NCI-H2081 (cell line): ENCODE measurements at places on chromosomes 1 and 21.

- DNase-seq: no peak
These were observed 14.5 kb downstream of the POGZ start for GRCh38 chr1:151444783-151445177.

GRCh38 chr1:163357378-163357777, 35.6 kb downstream of the NUF2 start:
- no peak for DNase-seq

- no peak for DNase-seq
These were observed 15.0 kb downstream of the IFNAR2 start for GRCh38 chr21:33244779-33245105.

DNA sequence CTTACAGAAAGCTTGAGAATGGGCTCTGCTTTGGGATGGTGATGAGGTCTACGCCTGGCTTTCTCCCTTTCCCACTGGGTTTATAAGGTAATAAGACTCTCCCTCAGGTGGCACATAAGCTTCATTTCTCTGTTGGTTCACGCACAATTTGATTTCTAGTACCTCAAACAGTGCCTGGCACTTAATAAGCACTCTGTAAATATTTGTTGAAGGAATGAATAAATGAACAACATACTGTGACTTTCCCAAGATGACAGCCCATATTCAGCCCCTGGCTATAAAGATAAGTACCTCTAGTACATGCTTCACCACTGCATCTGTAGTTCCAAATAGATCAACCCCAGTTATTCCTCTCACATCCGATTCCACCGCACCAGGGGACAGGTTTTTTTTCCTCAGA, 17.8 kb downstream of the COPA start:
- DNase-seq: peak; percentile 84

DNA sequence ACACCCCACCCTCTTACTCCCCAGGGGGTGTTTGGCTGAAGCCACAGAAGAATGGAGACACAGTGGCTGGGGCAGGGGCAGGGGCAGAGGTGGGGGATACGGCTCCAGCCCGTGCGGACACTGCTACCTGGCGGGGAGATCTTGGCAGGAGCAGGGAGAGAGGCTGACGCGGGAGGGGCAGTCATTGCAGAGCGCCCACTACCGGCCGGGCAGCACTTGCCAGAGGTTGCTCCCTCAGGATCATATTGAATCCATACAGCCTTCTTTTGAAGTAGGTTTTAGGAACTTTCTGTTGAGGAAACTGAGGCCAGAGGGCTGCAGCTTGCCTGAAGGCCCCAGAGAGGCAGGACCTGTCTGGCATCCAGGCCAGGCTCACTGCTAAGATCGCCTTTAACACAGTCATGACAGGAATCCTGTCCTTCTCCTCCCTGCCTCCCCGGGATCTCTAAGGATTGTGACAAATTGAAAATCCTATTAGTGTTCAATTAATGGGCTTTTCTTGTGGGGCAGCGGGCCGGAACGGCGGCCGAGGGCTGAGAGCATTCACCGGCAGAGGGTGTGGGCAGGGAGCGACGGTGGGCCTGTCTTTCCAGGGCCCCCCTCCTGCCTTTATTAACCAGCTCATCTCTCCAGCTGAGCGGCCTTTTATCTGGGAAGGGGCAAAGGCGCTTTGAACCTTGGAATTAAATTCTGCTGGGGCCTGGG, 65.5 kb upstream of the WNT4 start:
- DNase-seq: no peak

DNA sequence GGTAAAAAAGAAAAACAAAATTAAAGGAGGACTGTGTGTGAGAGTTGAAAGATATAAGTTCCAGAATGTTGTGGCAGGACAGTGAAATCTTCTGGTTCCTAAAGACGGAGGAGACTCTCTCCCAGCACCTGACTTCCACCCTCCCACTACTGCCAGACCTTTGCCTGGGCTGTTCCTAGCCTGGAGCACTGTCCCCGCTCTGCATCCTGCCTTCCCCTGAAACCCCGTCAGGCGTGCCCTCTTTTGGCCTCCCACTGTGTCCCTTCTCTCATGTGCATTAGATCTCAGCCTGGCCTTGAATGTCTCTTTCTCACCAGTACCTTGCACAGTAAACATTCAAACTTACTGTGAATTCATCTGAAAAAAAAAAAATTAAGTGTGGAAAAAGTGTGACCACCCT, 74.1 kb downstream of the VPS26C start:
- no peak for DNase-seq

- DNase-seq: no peak
These were observed 759.8 kb downstream of the ADGRL2 start for GRCh38 chr1:82560566-82560965.

DNA sequence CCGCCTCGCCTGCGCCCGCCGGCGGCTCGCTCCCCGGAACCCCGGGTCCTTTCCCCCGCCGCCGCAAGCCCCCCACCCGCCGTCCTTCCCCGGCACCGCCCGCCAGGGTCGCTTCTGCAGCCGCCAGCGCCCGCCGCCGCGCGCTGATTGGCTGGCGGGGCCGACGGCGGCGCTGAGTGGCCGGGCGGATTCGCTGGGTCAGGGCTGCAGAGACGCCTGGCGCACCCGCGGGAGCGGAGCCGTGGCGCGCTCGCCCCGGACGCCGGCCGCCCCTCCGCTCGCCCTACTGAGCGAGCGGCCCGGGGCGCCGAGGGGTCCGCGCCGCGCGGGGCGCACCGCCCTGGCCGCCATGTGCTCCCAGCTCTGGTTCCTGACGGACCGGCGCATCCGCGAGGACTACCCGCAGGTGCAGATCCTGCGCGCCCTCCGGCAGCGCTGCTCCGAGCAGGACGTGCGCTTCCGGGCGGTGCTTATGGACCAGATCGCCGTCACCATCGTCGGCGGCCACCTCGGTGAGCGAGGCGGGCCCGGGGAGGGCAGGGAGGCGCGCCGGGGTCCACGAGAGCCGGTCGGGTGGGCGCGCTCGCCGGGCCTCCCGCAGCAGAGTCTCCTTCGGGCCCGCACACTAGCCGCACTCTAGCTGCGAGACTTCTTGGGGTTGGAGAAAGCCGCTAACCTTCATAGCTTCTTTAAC, at the start of gene RIMKLA:
TSS of gene RIMKLA (plus strand) at position 207 of the 694 bp plus-strand sequence. CDS start at position 350, 143 bp downstream.
- peak; percentile 88 for DNase-seq

DNA sequence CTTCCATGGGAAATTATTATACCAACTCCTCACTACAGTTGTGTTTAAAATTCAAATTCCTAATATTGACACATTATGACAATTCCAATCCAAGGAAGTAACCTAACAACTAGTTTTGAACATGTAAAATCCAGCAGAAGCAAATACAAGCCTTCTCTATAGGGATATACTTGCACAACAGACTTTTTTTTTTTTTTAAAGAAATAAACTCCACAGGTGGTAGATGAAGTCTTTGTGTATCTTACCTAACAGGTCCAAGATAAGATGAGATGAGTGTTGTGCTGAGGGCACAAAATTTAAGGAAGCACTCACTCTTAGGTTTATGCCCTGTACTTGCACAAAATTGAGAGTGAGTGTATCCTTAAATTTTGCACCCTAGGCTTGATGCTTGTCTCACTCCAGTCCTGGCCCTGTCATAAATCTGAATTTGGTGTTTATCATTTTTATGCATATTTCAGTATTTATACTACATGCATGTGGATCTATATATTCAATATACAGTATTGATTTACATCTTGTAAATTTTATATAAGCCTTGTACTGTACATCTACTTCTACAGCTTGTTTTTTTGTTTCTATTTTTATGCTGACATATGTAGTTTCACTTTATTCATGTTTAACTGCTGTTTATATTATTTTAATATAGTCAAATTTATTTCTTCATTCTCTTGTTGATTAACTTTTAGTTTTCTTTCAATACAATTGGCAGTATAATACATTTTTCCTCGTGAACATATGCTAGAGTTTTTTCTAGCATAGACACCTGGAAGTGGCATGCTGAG, 60.6 kb upstream of the RGL1 start:
- no peak for DNase-seq

DNA sequence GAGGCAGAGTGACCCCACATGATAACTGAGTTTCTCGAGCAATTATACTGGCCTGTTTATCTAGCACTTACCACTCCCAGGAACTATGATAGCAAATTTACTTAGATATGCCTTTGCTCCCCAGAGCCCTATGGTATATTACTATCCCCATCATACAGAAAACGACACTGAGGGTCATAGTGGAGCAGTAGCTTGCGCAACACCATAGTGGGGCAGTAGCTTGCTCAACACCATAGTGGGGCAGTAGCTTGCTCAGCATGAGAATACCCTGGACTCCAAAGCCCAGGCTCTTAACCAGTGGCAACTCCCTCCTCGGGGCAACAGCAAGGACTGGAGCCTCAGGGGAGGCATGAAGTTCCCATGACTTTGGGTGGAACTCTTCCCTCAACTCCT, 211.9 kb downstream of the NPHP4 start:
- no peak for DNase-seq

- no peak for DNase-seq
These were observed 202.7 kb downstream of the RHOU start for GRCh38 chr1:228937851-228938536.

GRCh38 chr1:58584082-58584895, 7.2 kb upstream of the TACSTD2 start:
- no peak for DNase-seq

DNA sequence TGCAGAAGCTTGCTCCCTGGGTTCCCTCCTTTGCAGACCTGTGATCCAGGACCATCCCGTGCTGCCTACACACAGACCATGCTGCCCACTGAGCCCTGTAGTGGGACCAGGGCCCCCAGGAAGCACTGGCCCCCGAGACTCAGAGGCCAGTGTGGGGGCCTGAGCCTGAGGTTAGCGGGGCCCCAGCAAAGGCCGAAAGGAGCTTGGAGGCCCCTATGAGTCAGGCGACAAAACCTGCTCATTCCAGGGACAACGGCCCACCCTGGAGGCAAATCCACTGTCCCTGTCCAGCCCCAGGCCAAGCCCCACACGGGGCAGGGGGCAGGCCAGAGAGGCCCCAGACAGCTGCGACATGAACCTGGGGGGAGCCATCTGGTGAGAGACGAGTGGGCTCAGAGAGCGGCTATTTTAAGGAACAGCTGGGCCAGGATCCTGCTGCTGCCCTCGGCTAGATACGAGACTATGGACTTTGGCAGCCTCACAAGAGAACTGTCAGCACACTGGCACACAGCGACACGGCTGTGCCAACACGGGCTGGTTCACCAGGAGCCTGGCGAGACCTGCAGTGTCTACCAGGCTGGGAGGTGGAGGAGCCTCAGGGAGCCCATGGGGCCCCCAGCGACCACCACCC, 74.7 kb downstream of the ARHGEF16 start:
- no peak for DNase-seq

- no peak for DNase-seq
These were observed 6.2 kb downstream of the FBXO2 start for GRCh38 chr1:11648039-11648438.

- no peak for DNase-seq
These were observed 141.6 kb upstream of the NBPF11 start for GRCh38 chr1:148293651-148294050.

DNA sequence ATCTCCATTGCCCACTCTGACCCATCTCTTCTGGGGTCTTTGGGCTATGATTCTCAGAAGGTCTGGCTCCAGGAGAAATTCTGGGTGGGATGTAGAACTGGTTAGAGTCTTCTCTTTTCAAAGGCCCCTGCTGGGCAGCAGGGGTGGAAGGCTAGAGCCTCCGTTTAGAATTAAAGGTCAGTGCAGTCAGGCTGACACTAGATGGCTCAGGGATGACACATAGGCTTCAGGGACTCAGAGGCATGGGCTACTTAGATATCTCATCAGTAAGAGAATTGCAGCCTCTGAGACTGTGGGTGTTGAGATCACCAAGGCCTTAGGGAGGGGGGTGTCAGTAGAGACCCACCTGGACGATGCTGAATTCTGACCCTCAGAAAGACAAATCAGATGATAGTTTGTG, 12.6 kb upstream of the PPM1J start:
- DNase-seq: no peak

GRCh38 chr1:174761901-174762585, 237.7 kb upstream of the CACYBP start:
- DNase-seq: no peak

GRCh38 chr1:108117945-108118902, 81.9 kb downstream of the SLC25A24 start:
- DNase-seq: no peak

- no peak for DNase-seq
These were observed 329.4 kb upstream of the CHRM3 start for GRCh38 chr1:239056940-239057339.
